ENCODE measurements at places on chromosomes 16 and 17.

GRCh38 chr17:74239172-74239571, 25.8 kb downstream of the TTYH2 start:
- DNase-seq: no peak

GRCh38 chr16:76926595-76926994, 264.4 kb upstream of the MON1B start:
- no peak for DNase-seq

GRCh38 chr16:55510185-55510805, 1.4 kb downstream of the LPCAT2 start:
- no peak for DNase-seq

- no peak for DNase-seq
Measured at GRCh38 chr17:17391668-17392370, 85.0 kb upstream of the MED9 start.

DNA sequence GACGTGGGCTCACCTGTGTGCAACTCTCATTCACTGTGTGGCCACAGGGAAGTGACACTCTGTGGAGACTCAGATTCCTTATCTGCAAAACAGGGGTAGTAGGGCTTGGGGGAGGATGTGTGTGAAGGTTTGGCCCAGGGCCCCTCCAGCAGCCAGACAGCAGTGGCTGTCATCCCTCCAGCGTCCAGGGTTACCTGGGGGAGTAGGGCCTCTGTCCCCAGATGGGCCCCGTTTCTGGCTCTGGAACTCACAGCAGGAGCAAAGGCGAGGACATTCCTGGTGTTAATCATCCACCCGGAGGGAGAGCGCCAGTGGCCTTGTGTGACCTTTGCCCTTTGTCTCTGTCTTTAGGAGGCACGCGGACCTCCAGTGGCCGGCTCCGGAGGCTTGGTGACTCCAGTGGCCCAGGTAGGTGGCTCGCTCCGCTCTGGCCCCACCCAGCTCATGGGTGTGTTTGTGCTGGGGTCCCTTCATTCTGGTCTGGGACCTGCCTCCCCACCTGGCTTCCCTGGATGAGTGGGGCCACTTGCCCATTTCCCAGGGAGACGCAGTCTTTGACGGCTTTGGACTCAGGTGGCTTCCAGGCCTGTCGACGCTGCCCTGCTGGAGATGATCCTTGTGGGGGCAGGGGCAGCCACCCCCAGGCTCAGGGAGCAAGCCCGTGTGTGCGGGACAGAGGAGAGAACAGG, 166.2 kb downstream of the SEC14L1 start:
- no peak for DNase-seq

DNA sequence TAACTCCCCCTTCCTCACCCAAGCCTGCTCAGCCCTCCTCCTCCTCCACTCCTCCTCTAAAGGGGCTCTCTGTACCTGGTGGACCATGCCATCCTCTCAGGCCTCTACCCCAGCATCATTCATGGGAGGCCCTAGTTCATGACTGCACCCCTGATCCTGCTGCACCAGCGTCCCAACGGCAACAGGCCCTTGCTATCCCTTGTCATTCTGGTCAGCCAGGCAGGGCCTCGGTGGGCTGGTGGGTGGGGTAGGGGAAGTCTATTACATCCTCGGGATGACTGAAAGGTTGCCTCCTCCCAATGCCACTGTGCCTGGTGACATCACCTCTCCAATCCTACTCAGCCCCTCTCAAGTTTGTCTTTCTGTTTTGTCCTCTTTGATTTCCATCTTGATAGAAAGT, 19.7 kb downstream of the ALOX12B start:
- no peak for DNase-seq

- no peak for DNase-seq
Measured at GRCh38 chr17:21002309-21003006, 40.4 kb downstream of the USP22 start.

DNA sequence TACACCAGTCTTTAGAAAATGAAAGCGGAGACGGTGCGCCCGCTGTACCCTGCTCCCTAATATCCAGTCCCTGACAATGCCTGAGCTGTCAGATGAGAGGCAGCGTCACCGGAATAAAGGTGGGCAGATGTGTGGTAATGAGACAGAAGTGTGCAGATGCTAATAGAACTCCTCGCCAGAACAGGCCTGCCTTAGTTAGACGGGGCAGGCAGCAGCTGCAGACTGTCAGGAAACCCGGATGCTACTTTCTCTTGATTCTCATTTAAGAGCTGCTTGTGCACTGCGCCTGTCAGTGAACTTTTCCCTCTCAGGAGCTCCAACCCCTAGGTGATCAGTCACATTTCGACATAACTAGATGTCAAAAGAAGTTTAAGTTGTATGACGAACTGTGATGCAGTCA, 221.8 kb upstream of the IRX3 start:
- DNase-seq: no peak

GRCh38 chr16:30186782-30187555, 3.6 kb downstream of the CORO1A start:
- DNase-seq: no peak

DNA sequence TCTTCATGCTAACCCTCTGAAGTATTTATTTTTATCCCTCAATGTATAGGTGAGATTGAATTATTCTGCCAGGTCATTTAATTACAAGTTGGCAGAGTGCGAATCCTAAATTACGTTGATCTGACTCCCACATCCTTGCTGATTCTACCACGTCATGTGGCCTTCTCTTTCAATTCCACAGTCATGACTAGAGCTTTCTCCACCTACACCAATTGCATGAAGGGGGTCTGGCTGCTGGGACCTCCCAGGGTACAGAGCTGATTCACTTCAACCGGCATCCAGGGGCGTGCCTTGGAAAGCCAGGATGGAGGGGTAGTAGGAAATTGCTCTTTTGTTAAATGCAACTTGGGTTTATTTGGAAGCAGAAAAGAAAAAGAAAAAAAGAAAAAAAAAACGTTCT, 41.1 kb upstream of the CDH13 start:
- DNase-seq: no peak

GRCh38 chr17:72710834-72711233, 381.7 kb downstream of the SLC39A11 start:
- no peak for DNase-seq

DNA sequence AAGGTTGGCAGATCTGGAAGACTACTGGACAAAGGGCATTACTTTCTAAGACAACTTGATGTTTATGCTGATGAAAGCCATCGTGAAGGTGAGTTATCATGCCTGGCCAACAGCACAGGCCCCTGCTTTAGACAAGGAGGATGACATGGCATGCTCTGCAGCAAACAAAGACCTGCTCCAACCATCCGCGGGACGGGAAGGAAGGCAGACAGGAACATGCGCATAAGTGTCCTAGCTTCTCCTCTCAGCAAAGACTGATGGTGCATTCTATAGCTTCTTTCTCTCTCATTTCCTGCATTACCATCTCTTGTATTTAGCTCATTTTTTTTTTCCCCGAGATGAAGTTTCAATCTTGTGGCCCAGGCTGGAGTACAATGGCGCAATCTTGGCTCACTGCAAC, 5.4 kb downstream of the NPLOC4 start:
- DNase-seq: no peak

- DNase-seq: no peak
Measured at GRCh38 chr16:67562918-67563707, 787 bp downstream of the CTCF start.

DNA sequence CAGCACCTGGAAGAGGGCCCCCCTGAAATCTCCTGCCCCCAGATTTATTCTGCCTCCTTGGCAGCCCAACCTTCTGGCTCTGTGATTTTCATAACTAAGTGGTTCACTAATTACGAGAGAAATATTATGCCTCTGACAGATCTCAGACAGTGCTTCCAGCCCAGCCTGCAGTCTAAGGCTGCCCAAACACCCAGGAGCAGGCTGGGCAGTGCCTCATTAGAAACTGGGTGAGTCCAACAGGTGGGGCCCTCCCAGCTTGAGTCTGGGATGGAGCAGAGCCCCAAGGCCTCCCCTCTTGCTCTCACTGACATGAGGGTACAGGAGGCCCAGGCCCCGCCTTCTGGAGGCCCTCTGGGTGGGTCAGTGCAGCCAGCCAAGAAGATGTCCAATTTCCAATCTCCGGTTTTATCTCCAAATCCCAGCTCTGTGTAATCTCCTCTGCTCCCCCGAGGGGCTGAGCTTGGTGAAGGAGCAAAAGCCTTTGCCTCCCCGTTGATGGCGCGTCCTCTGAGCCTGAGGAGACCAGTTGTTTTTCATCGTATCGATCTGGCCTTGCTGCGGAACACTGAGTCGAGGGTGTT, 20.1 kb upstream of the ABCC3 start:
- DNase-seq: no peak

DNA sequence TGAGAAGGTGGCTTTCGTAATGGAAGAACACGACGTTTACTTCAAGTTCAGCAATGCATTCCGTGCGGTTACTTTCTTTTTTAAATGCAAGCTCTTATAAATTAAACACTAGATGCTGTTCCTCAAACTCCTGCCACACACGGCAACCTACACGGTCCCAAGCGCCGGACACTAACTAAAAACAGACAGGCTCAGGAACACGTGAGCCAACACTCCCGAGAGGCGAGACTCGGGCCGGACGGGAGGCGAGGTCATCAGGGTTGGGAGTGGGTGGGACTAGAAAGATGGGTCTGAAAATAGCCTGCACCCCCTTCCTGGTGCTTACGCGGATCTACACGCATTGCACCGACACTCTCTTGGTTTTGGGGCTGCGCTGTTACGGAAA, 6.4 kb downstream of the CLCN7 start:
- no peak for DNase-seq

- no peak for DNase-seq
Measured at GRCh38 chr17:50428831-50429424, 2.9 kb downstream of the ACSF2 start.

DNA sequence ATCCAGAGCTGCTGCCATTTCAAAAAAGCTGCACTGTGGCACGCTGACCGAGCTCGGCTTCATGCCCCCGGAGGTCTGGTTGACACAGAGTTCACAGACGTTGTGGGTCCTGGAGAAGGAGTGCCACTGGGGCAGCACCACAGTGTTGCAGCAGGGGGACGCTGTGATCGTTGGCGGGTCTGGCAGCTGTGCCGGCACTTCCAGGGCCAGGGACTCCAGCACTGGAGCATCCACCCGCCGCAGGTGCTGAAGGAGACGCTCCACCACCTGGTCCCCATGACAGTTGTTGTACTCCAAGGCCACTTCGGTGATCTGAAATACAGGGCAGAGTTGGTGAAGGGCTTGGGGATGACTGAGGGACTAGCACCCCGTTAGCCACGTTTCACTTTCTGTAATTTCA, 23.5 kb downstream of the SNN start:
- no peak for DNase-seq

- no peak for DNase-seq
Measured at GRCh38 chr16:11067697-11068141, 123.4 kb downstream of the CLEC16A start.

- no peak for DNase-seq
Measured at GRCh38 chr16:49499869-49500610, 126.4 kb downstream of the C16orf78 start.

DNA sequence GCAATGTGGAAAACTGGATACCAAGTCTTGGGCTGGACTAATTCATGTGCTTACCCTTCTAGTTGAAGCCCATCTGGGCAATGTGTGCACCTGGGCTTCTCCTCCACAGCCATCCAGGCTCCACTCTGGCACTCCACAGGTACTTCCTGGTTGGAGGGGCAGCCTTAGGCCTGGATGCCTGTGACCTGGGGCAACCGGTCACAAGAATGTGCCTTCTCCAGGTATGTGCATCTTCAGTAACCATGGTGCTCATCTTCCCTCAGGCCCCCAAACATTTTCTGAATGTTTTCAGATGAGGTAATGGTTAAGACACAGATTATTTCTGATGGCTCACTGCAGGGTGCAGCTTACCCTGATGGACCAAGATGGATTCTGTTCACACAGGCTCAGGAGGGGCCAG, 11.1 kb downstream of the C16orf86 start:
- DNase-seq: no peak

GRCh38 chr17:6901086-6901485, 69.6 kb upstream of the TEKT1 start:
- DNase-seq: no peak

DNA sequence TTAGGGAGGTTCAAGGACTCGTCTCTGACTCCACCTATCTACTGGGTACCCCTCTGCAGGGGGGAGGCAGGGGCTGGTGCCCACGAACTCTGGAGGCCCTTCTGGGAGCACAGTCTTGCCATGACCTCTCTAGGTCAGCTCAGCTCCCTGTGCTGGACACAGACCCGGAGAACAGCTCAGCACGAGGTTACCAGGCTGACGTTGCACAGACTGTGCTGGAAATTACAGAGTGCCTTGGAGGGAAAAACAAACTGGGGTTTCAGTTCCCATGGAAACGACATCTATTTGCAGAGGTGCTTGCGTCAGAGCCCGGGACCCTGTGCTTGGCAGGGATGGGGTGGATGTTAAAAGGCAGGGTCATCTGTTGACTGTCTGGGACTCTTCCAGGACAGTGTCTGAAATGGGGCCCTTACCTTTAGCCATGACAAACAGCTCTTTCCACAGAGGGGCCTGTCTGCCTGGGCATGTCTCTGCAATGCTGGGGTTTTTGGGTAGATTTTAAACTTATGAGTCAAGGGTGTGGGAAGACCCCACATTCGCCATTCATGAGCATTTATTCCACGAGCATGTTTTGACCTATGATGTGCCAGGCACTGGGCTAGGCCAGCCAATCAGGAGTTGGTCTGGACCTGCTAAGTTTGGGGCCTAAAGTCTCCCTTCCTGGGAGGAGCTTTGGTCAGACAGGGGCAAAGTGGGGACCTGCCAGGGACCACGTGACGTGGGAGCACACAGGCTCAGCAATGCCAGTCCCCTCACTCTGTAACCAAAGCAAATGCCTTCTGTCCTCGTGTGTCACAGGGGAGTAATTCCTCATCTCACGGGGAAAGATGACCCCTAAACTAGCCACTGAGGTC, 22.5 kb downstream of the CCR7 start:
- no peak for DNase-seq

- DNase-seq: no peak
Measured at GRCh38 chr17:47864791-47865216, 13.8 kb upstream of the SP6 start.

DNA sequence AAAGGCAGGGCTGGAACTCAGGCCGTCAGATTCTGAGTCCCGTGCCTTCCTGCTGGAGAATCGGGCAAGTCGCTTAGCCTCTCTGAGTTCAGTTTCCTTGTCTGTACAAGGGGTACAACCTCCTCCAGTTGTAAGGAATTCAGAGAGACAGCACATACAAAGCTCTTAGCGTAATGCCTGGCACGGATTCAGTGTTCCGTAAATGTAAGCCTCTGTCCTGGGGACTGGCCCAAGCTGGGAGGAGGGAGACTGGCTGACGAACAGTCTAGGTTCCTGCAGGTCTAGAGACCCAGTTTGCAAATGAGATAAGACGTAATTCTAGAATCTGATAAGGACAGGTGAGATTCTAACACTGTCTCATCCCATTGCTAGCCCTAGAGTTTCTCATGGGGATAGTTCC, 9.9 kb downstream of the METTL22 start:
- DNase-seq: no peak

DNA sequence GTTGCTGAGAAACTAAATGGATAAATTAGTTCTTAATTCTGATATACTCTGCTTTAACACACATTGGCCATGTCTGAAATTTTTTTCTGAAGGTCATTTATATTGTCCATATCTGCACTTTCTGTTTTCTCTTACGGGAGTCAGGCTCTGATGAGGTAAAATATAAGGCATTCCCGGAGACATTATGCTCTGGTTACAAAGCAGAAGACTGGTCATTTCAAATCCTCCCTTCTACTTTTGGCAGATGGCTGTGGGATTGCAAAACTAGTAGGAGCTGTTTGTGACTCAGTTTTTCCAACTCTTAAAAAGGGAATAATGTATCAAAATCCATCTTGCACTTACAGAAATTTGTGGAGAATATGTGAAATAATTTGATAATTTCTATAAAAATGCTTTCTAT, 92.2 kb upstream of the CPHXL start:
- DNase-seq: no peak
